NCI-H524 treated with DMSO at 0.1 percent for 48 hours (cell line): ENCODE measurements at places on chromosomes 6 and 20.

DNA sequence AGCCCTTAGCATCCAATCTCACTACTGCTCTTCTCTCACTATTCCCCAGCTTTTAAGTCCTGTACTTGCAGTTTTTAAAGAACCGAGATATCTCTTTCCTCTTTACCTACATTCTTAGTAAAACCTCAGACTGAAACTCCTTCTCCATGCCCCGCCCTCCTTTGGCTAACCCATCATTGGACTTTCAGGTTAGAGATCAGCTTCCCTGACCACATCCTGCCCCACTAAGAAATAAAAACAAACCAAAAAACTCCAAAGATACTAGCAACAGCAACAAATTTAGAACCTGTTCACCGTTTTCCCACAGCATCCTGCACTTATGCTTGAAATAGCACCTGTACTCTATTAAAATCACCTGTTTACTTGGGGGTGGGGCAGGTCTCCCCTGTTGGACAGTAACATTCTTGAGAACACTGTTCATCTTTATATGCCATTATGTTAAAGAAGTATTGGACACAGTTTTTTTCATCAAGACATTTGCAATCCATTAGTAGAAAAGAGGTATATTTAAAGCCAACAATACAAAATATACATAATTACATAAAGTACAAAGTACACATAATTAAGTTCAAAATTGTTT is 16.3 kb upstream of the SMAP1 start:
- DNase-seq: no peak

DNA sequence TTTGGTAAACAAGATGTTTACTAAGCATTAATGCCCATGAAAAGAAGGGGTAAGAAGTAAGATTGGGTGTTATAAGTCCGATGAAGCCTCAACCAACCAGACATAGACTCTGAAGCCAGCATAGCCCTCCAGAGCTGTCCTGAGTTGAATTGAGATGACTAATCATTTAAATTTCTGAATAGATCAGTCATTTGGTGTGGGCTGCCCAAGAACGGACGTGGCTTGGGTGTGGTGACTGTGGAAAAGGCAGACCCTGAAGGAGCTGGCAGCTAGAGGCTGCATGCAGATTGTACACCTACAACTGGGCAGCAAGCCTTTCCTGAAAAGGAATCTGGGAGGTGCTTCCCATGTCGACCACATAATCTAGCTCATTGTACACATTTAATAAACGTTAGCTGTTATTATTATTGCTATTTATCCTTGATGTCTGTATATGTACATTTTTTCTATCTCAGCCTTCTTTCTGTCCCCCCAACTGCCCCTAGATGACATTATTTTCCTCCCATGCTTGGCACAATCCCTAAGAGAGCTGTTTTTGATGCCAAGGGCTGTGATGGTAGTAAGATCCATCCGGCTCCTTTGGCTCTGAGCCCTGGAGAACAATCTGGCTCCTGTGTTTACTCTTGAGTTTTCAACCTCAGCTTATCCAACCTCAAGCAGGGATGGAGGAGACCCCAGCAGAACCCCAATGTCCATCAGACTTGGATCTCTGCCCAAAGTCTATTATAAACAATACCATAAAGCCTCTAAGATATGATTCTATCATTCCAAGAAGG is 57.6 kb upstream of the JAG1 start:
- no peak for DNase-seq

DNA sequence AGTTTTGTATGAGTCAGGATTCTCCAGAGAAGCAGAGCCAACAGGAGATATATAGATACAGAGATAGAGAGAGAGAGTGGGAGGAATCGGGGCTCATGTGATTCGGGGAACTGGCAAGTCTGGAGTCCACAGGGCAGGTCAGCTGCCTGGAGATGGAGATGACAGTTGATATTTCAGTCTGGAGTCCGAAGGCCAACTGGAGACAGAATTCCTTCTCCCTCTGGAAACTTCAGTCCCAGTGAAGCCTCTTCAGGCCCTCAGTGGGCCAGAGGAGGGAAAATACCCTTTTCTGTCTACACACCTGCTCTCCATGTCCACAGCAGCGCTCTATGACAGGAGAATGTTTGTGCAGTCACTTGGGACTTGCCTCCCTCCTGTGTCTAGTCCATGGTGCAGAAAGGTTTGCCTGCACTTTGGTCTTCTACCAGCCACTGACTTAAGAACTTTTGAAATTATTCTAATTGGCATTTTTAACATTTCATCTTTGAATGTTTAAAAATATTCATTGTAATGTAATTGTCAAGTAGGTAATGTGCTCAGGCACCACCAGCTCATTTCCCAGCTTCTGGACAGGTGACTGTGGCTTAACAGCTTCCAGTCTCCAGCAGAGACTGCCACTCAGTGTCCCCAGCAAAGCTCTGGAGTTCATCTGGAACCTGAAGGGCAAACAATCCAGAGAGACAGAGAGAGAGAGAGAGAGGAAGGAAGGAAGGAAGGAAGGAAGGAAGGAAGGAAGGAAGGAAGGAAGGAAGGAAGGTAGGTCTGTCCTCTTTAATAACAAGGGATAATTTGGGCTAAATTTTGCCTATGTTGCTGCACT is 43.8 kb upstream of the AFDN start:
- no peak for DNase-seq

GRCh38 chr6:47400581-47400980 is 77.0 kb upstream of the CD2AP start:
- no peak for DNase-seq

- no peak for DNase-seq
Observed at GRCh38 chr6:144144996-144145395, 5.3 kb upstream of the STX11 start.

- no peak for DNase-seq
Observed at GRCh38 chr6:130065609-130066156, 47.3 kb downstream of the L3MBTL3 start.

GRCh38 chr6:88855541-88856147 is 107.8 kb downstream of the RNGTT start:
- DNase-seq: peak; percentile 97

DNA sequence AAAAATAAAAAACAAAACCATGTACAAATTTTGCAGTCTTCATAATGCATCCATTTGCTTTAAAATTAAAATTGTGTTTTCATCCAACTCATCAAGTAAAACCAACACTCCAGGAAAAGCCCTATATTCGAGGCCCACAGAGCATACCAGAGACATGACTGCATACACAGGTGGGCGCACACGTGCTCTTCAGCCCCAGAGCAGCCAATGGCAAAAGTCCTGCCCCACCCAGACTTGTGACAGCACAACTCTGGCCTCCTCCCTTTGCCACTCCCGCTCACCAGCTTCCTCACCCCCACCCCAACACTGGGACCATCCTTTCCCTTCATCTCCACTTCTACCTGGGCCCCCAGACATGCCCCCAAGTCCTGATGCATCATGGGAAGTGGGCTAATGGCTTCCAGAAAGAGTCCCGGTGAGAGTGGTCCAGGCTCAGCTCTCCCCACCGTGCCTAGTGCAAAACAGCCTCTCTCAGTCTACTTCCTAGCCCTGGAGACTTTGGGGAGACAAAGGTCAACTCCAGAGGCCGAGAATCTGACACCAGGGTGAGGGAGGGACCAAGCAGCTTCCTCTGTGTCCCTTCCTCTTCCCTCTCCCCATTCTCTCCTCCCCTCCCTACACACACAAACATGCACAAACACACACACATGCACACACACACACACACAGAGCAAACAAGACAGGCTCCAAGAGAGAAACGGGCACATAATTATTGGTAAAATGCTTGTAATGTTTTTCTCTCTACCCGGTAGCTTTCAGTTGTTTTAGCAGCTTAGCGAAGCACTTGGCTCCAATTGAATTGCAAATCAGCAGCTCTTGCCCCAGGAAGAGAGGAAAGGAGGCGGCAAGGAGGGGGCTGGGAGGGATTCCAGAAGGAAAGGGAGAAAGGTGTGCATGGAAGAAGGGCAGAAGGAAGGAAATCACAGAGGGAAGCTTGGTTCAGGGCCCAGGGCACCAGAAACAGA is 14.3 kb downstream of the GRM4 start:
- no peak for DNase-seq

- DNase-seq: no peak
Observed at GRCh38 chr6:35191889-35192288, 21.9 kb upstream of the SCUBE3 start.

- DNase-seq: no peak
Observed at GRCh38 chr6:163293286-163293685, 121.2 kb upstream of the QKI start.

GRCh38 chr6:118786596-118787453 is 107.1 kb upstream of the ASF1A start:
- DNase-seq: no peak

DNA sequence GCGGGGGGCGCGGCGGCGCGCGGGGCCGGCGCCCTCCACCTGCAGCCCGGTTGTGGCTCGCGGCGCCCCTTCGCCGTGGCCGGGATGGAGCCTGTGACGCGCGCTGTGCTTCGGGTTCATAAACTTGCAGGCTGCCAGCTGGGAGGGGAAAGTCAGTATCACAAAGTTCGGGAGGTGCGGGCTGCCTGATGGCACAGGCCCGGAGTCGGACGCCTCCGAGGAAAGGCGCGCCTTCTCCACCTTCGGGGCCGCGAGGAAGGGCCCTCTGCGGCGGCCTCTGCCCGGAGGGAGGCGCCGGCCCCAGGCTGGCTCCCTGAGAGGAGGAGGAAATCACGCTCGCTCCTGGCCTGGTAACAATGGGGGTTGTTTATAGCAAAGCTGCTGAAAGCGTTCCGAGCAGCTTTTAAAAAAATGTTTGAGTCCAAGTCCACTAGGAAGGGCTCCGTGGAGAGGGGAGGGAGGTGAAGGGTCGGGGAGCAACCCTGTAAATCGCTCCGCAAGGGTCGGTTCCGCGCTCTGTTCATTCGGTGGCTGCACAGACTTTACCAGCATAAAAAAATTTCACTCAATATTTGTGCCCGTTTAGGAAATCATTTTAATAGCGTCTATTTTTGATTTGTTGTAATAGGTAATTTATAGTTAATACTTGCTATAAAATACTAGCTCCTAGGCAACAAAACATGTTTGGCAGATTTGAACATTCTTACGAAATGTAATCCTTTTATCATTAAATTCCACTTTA is 1.0 kb downstream of the AFDN start:
- no peak for DNase-seq

- no peak for DNase-seq
Observed at GRCh38 chr20:313948-314347, 11.4 kb upstream of the SOX12 start.

- DNase-seq: no peak
Observed at GRCh38 chr6:43736211-43736786, 33.7 kb upstream of the VEGFA start.

GRCh38 chr6:87068795-87069194 is 26.1 kb downstream of the CGA start:
- no peak for DNase-seq

- no peak for DNase-seq
Observed at GRCh38 chr6:120918137-120918536, 416.1 kb downstream of the TBC1D32 start.

- no peak for DNase-seq
Observed at GRCh38 chr6:100833972-100834574, 47.1 kb downstream of the ASCC3 start.

- no peak for DNase-seq
Observed at GRCh38 chr20:16744178-16744807, 3.9 kb upstream of the OTOR start.

DNA sequence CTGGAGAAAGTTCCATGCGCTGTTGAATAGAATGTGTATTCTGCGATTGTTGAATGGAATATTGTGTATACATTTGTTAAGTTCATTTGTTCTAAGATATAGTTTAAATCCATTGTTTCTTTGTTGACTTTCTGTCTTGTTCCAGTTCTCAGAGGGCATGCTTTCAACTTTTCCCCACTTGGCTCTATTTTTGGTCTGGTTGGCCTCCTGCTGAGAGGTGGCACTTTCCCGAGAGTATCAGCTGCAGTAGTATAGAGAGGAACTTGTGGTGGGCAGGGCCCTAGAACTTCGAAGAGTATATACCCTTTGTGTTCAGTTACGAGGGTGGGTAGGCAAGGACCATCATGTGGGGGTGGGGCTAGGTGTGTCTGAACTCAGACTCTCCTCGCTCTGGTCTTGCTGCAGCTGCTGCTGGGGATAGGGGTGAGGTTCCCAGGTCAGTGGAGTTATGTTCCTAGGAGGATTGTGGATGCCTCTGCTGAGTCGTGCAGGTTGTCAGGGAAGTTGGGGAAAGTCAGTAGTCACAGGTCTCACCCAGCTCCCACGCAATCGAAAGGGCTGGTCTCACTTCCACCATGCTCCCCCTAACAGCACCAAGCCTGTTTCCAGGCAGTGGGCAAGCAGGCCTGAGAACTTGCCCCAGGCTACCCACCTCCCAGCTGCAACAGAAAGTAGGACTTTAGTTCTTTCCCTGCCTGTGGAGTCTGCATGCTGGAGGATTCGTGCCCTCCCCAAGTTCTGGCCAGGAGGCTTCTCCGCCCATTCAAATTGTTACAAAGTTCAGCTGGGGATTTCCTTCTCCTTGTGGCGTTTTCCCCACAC is 118.9 kb upstream of the SSTR4 start:
- no peak for DNase-seq

- DNase-seq: no peak
Observed at GRCh38 chr6:170000071-170000843, 248.8 kb downstream of the ERMARD start.

GRCh38 chr6:167717867-167718266 is 108.8 kb upstream of the AFDN start:
- DNase-seq: no peak

GRCh38 chr20:36372666-36373065 is 66.5 kb downstream of the DLGAP4 start:
- no peak for DNase-seq

DNA sequence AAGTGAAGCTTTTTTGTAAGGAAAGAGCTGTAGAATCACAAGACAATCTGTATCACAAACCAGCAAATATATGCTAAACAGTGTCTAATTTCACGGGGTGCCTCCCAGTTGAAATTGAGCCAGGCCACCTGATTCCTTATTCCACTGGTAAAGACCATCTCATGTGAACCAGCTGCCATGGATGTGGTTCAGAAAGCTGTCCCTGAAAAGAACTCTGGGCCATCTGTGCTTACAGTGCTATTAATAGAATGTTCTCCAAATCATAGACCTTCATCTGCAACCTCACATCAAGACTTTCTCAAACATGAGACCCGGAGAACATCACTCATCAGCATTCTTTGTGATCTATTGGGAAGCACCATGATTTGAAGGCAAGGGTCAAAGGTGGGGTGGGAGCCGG is 89.7 kb downstream of the FBXO5 start:
- DNase-seq: no peak

- no peak for DNase-seq
Observed at GRCh38 chr20:34938466-34939163, 17.0 kb downstream of the GSS start.

DNA sequence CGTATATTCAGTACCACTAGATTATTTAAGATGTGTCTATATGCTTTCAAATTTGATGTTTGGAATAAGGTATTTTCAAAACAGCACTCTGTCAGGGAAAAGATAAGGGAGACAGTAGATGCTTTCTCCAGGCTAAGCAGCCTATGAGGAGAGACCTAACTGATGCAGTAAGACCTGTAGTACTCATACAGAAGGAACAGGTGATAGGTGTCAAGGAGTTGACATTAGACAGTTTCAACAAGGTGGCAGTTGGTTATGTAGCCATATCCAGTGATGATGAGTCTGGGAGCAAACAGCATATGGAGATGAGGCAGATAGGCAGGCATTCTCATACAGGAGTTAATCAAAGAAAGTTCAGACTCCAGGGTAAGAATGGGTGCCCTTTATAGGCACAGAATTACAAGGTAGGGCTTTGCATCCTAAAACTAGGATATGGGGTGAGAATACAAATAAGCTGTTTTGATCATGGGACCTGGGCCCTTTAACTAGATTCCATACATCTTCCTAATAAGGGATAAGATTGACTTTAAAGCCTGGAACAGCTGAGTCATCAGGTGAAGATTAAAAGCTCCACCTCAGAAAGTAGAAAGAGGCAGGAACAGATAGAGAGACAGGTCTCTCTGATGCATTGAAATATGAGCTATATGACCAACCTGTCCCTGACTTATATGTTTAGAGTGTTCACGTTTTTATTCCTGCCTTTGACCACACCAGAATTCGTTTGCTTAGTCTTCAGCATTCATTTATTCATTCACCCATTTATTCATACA is 7.9 kb downstream of the RSPH4A start:
- DNase-seq: no peak
